HuH-7 (cell line): ENCODE measurements at places on chromosomes 1 and 21.
A peak's percentile ranks its signal among the peaks of the same experiment; 100 is the strongest.

DNA sequence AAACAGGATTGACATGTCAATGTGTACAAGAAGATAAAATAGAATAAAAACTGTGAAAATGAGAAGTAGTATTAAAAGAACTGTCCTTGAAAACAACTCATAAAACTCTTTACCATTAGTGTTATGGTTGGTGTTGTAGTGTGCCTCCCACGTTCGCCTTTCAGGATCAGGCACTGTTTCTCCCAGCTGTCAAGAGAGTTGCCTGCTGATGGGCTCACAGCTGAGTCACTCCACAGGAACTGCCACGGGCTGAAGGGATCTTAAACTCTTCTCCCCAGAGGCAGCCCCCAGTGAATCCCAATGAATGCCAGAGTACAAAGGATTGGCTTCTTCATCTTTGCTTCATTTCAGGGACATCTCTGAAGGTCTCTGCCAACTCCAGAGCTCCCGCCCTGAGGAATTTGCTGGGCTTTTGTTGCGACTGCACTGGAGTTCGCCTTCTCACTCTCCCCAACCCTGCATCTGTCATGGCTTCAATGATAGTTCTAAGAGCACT lies 119.6 kb downstream of the ADGRL2 start:
- peak; percentile 7 for DNase-seq

DNA sequence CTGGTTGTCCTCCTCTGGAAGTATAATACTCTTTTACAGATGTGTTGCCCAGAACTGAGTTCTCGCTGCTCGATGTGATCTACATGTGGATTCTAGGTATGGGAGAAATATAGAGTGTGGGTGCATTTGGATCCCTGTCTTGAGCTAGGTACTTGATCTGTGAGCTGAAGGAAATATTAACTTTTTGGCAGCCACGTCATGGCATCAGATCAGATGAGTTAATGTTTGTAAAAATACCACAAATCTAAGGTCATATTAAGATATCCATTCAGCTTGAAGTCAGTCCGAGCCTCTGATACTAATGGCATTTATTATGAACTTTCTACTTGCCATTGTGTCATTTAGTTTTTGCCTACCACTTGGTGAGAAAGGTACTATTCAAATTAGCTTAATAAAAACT lies 24.6 kb downstream of the MAPKAPK2 start:
- no peak for DNase-seq

DNA sequence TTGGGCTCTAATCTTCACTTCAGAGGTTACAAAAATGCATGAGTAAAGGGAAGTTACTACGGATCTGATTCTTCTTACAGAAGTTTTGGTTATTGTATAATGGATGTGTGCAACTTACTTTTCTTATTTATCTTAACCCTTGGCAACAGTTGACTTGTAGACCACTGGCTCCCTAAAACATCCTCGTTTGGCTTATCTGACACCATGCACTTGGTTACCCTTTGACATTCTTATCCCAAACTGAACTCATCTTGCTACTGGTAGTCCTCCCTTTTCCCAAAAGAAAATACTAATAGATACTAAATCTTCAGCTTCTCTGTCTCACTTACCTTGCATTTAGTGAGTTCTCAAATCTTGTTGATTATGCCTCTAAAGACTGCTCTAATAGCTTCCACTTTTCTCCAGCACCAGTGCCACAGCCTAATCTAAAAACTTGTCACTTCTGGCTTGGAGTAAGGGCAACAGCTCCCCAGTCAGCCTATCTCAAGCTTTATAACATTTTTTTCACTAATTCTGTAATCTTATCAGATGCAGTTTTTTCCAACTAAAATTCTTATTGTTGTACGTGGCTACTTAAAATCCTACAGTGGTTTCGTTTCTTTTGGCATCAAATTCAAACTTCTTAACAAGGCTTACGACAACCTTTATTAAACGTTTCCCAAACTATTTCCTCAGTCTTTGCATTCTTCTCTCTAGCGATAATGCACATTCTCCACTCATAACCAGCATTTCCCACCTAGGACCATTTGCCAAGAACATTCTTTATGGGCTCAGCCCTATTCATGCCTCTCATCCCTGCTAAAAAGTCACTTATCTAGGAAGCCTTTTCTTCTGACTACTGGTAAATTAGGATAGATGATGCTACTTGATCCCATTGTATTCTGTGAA lies 204.2 kb downstream of the KCNT2 start:
- no peak for DNase-seq

GRCh38 chr1:19532519-19532918 lies 47.2 kb upstream of the CAPZB start:
- DNase-seq = no peak

- DNase-seq = no peak
Measured at GRCh38 chr1:111596499-111596898, 23.1 kb upstream of the RAP1A start.

- peak; percentile 77 for DNase-seq
Measured at GRCh38 chr1:157163273-157164127, 25.3 kb upstream of the ETV3 start.

DNA sequence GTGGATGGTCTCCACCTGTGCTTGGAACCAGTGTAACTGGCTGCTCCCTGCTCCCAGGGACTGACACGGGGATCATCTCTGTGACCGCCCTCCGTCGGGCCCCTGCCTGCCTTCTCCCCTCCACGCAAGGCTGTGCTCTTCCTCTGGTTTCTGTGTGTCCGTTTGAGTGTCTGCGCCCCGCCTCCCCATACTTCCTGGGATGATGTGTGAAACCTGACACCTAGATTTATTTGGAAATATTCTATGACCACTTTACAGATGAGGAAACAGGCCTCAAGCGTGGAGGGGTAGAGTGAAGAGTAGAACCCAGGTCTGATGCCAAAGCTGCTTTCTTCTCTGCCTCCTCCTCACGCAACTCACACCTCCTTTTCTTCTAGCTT lies 24.3 kb downstream of the LDLRAP1 start:
- no peak for DNase-seq

- no peak for DNase-seq
Measured at GRCh38 chr21:45724994-45725843, 81.7 kb downstream of the PCBP3 start.

DNA sequence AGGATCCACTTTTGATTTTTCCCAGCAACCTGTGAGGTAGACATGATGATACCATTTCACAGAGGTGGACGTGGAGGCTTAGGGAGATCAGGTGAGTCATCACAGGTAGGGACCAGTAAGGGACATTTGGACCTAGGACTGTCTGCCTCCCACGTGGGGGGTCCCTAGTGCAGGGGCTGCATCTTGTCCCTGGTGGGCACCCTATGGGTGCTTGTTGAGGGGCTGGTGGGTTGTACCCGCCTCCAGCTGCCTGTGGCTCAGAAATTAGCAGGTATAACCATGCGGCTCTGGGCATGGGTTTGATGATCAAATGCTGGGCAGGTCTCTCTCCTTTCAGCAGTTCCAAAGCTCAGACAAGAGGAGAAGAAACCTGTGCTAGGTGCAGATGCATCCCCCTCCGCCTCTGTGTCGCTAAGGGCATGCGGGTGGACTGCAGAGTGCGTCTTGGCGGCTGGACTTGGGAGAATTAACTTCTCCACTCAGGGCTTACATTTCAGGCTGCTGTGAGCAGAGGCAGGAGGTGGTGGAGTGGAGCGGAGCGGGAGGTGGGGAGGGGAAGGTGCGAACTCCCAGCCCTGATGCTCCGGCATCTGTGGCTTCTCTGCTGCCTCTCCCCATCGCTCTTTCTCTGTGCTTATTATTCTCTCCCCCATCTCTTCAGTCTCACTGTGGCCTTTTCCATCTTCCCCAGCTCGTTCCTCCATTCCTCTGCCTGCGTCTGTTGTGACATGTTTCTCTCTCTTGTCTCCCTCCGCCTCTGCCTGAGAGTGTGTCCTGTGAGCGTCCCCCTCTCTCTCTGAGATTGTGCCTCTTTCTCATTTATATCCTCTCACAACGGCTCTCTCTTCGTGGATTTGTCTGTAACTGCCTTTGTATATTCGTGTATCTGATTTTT lies 146.8 kb downstream of the PTPRU start:
- no peak for DNase-seq

DNA sequence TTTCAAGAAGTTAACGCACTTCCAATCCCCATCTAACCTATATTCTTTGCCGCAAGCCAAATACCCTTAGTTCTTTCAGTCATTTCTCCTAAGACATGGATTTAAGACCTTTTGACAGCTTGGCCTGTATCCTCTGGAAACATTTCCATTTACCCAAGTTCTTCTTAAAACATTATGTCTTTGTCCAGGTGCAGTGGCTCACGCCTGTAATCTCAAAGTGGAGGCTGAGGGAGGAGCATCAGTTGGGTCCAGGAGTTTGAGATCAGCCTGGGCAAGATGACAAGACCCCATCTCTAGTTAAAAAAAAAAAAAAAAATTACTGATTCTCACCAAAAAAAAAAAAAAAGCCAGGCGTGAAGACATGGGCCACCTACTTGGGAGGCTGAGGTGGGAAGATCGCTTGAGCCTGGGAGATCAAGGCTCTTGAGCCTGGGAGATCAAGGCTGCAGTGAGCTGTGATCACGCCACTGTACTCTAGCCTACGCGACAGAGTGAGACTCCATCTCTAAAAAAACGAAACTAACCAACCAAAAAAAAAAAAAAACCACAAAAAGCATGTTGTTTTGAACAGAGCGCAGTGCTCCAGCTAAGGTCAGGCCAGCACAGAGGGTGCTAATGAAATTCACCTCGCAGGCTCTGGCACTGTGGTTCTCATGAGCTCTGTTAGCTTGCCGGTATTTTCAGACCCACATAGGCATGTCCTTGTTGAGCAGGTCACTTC lies 36.0 kb downstream of the NUAK2 start:
- DNase-seq = no peak

GRCh38 chr21:44485254-44485793 lies 30.0 kb downstream of the LRRC3 start:
- no peak for DNase-seq

DNA sequence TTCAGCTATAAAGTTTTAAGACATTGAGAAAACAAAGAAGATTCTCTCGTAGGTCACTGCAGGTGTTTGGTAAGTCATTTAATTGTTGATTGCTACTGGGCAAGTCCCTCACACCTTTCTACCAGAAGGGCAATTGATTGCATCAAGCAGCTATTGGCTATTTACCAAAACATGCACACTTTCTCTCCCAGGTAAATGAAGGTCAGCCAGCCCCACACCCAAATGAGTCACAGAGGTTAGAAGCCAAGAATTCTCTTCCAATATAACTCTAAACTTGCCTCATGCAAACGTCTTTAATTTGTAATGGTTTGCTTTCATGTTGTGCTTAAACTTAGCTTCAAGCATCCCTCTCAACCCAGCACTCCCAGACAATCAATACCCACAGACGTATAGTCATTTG lies 475.3 kb upstream of the ADGRL2 start:
- DNase-seq = no peak

DNA sequence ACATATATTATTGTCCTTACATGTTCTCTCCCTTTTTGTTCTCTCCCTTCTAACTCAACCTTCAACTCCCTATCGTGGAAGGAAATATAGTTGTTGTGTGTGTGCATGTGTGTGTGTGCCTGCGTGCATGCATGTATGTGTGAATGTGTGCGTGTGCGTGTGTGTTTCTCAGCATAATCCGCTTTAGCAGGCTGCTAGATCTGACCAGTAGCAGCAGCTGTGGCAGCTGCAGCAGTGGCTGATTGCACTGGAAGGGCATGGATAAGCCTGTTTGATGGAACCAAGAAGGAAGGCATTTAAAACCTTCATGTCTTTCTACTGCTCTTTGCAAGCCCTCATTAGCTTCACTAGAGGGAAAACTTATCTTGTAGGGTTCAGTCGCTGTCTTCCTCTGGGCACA lies 65.6 kb upstream of the IRF2BP2 start:
- DNase-seq = no peak

GRCh38 chr1:44557778-44558177 lies 116.5 kb downstream of the TMEM53 start:
- DNase-seq = no peak

DNA sequence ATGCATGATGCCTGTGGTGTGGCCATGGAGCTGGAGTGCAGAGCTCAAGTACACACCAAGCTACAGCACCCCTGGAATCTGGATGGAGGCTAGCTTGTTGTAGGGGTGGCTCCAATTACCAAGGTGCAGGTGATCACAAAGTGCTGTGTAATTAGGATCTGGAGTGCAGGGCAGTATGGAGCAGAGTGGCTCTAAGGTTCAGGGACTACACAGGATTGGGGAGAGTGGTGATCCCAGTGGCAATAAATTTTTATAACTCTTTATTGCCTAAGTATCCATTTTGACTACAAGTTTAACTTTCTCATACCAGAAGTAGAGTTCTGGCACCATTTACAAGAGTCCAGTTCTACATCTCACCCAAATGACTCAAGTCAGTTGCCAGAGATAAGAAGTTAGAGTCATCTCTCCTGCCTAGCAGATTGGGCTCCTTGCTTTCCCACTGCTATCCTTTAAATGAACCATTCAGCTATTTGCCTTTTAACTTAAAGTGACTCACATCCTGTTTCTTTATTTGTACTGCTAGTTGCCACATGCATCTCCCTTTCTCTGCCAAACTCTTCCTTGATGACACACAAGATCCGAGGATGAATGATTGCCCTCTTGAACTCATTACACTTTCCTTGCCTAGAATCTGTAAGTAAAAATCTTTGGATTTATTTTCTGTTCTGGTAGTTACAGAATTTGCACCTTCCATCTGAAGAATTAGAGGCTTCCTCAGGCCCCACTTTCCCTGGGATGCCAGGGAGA lies 427.2 kb downstream of the KCNT2 start:
- no peak for DNase-seq

DNA sequence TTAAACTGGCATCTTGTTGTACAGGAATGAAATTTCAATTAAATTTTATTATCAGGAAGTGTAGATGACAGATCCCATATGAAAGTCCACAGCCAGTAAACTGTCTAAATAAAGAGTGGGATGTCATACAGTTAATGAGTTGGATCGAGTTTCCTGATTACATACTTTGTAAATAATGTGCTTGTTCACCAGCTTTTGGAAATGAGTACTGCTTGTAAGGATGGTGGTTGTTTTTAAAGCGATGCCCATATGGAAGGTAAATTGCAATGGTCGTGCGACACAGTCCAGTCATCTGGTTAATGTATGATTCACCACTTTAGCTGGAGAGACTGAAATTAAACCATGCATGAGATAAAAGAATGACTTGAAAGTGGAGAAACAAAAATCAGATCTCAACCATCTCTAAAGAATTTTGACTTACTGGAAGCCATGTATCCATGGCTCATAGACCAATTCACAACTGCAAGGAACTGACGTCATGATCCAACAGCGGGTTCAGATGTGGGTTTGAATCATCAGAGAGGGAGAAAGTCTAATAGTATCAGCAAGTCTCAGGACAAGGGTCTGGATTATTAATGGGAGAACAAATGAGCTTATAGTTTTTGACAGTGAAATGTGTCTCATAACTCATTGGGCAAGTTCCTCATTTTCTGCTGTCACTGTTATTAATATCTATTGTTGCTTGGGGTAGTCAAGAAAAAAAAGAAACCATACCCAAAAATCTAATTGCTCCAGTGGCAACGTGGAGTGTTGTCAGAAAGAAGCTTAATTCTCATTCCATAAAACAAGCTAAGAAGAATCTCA lies 49.0 kb downstream of the MAP10 start:
- no peak for DNase-seq

- DNase-seq = peak; percentile 64
Measured at GRCh38 chr1:18955441-18956192, 859 bp downstream of the IFFO2 start.

GRCh38 chr1:93631626-93632365 lies 49.8 kb downstream of the BCAR3 start:
- no peak for DNase-seq

GRCh38 chr21:42654179-42654912 lies 925 bp downstream of the PDE9A start:
- DNase-seq = peak; percentile 80
